ENCODE measurements at places on chromosomes 1 and 21. TPM values are rescaled to one million over a fixed set of nuclear protein-coding genes. Genes with fewer than 3 reads are reported as not detected.

The IVL gene
- polyA plus RNA-seq, result not detected

The SPATA46 gene
- not detected for polyA plus RNA-seq

The LIN9 gene
- 3.1 TPM for polyA plus RNA-seq

GRCh38 chr21:45997205-45997494 lies 15.6 kb downstream of the COL6A1 start:
- H3K27me3 ChIP-seq, result no peaks in the 10 kb centered on the region
- no peak overlapping the region for H3K27ac ChIP-seq
- no peaks in the 10 kb centered on the region for H3K36me3 ChIP-seq

- H3K4me3 ChIP-seq, result peak overlapping the region; percentile 41
- peak; percentile 70 for DNase-seq
- peak overlapping the region; percentile 49 for H3K27ac ChIP-seq
- no peaks in the 10 kb centered on the region for H3K36me3 ChIP-seq
- peaks cover 11% of the 10 kb centered on the region for H3K27me3 ChIP-seq
These were observed 7.7 kb downstream of the PADI1 start for GRCh38 chr1:17212487-17213121.

DNA sequence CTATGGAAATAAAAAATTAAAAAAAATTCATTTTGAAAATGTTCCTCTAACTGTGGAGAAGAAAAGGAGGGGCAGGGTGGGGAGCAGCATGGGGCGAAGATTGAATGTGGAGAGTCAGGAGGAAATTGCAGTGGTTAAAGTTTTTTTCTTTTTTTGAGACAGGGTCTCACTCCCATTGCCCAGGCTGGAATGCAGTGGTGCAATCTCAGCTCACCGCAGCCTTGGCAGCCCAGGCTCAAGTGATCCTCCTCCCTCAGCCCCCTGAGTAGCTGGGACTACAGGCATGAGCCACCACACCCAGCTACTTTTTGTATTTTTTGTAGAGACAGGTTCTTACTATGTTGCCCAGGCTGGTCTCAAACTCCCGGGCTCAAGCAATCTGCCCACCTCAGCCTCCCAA lies 67.6 kb downstream of the ADSS2 start:
- no peaks in the 10 kb centered on the region for H3K36me3 ChIP-seq
- no peak overlapping the region for H3K27ac ChIP-seq
- no peak for DNase-seq
- no peak overlapping the region for H3K4me3 ChIP-seq

DNA sequence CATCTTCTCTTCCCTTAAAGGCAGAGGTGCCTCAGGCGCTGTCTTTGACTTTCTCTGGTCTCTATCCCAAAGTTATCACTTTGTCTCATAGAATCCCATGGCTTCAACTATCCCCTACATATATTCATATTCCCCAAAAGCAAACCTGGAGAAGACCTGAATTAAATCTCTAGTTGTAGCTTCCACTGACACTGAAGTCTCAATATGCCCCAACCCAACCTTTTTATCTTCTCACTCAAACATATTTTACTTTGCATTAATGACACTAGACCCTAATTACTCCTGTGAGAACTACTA lies 354.5 kb upstream of the DUSP10 start:
- no peaks in the 10 kb centered on the region for H3K36me3 ChIP-seq
- H3K27me3 ChIP-seq, result peaks cover 2% of the 10 kb centered on the region
- H3K27ac ChIP-seq, result no peak overlapping the region
- H3K4me3 ChIP-seq, result no peak overlapping the region
- no peak for DNase-seq

The SPATA17 gene
- polyA plus RNA-seq, result not detected

GRCh38 chr1:119713039-119713748 lies 1.5 kb downstream of the PHGDH start:
- H3K4me1 ChIP-seq, result peaks cover 17% of the 10 kb centered on the region
- no peak overlapping the region for H3K27ac ChIP-seq
- peak overlapping the region; percentile 72 for H3K4me3 ChIP-seq

DNA sequence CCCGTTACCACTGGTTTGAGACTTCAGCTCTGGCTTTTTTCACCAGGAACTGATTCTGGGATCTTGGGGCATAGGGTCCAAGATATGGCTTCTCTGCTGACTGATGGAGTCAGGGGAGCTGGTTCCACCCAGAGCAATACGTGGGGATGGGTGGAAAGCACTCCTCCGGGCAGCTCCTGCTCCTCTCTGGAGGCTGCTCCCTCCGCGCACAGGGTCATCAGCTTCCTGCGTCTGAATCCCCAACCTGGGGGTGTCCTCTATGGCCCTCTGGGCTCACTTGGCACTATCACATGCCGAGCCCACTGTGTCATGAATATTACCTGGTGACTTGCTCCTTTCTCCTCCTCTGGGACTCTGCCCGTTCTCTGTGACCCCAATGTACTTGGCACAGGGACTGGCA lies 405.4 kb upstream of the VAMP3 start:
- no peaks in the 10 kb centered on the region for H3K4me1 ChIP-seq
- no peaks in the 10 kb centered on the region for H3K36me3 ChIP-seq
- DNase-seq, result no peak

The S100PBP gene
- polyA plus RNA-seq, result 9.9 TPM

DNA sequence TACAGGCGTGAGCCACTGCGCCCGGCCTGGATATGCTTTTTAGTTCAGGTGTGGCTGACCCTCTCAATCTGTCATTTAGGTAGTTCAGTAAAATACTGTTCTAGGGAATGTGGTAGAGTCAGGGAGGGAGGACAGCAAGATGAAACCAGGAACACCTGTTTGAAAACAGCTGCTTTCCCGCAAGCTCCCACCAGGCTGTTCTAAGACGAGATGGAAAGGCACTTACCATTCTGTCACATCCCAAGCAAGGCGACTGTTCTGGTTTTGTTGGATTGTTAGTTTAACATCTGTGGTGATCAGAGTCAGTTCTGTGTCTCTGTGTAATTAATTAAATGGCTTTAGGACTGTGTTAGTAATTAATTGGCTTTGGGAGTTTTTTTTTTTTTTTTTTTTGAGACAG lies 2.9 kb downstream of the CHAF1B start:
- peaks cover 19% of the 10 kb centered on the region for H3K4me1 ChIP-seq
- no peak overlapping the region for H3K4me3 ChIP-seq
- no peak for DNase-seq
- no peak overlapping the region for H3K27ac ChIP-seq
- H3K36me3 ChIP-seq, result no peaks in the 10 kb centered on the region
- peaks cover 1% of the 10 kb centered on the region for H3K27me3 ChIP-seq

DNA sequence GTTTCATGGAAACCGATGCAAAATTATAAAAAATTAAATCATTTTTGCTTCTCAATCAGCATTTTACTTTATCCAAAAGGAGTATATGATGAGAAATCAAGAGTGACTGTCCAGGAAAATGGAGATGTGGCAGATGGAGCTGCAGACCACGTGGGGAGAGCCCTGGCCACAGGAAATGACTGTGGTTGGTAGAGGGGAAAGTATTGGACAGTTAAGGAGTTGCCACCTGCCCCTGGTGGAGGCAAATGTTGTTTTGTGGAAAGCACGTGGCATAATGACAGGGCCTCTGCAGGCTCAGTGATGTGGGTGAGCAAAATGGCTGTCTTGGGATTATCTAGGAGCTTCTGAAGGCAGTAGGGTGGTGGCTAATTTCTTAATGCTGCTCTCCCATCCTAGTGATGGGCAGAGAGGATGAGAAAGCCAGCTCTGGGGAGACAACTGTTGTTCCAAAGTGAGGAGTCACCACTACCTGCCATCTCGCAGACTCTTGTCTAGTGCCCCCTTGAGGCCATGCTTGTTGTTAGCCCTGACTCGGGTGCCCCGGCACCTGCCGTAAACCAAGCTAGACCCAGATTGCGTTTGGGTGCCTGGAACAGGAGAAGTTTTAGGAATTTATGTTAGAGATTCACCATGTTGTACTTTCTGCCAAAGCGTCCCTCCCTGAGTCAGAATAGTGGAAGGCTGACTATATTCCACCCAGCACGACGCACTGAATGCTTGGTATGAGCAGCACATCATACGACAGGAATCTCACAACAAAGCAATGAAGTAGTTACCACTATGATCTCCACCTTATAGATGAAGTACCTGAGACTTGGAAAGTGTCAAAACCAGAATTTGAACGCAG lies 144.0 kb downstream of the ROR1 start:
- H3K36me3 ChIP-seq, result no peaks in the 10 kb centered on the region
- no peak overlapping the region for H3K4me3 ChIP-seq
- H3K27me3 ChIP-seq, result no peaks in the 10 kb centered on the region
- no peaks in the 10 kb centered on the region for H3K4me1 ChIP-seq
- H3K27ac ChIP-seq, result no peak overlapping the region

The PLA2G2C gene
- polyA plus RNA-seq, result not detected

The ZYG11A gene
- polyA plus RNA-seq, result not detected

The S100A7 gene
- polyA plus RNA-seq, result not detected

GRCh38 chr21:20527731-20528460 lies 470.3 kb upstream of the NCAM2 start:
- H3K4me3 ChIP-seq, result no peak overlapping the region
- H3K27me3 ChIP-seq, result peaks cover 4% of the 10 kb centered on the region
- no peaks in the 10 kb centered on the region for H3K36me3 ChIP-seq

DNA sequence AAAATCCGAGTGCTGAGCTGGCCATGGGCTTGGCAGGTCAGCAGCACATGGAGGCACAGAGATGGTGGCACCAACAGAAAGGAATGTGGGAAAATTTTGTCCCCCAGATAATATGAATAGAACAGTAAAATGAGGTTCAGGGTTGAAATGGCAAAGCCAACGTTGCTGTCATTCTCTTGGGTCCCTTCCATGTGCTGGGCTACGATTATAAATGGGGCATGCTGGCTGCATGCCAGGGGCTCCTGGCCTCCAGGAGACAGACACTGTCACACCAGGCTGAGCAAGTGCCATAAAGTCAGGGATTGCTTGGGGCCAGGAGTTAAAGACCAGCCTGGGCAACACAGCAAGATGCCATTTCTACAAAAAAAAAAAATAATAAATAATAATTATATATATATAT lies 77.1 kb downstream of the TOMM20 start:
- no peak overlapping the region for H3K4me3 ChIP-seq
- no peaks in the 10 kb centered on the region for H3K4me1 ChIP-seq
- no peak overlapping the region for H3K27ac ChIP-seq

DNA sequence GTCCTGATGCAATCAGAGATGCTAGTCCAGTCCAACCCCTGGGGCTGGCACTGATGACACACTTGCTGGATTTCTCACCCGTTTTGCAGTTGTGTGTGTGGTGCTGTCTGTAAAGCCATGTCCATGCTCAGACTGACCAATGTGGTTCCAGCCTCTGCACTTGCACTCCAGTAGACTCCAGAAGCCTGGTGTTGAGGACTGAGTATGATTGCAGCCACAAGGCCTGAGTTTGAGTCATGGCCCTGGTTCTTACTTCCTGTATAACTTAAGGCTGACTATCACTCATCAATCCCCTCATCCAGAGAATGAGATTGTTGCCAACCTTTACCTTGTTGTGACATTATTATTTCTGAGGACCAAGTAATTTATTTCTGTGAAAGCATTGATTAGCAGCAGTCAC lies 34.8 kb upstream of the IKBKE start:
- H3K27me3 ChIP-seq, result no peaks in the 10 kb centered on the region
- H3K4me3 ChIP-seq, result no peak overlapping the region
- no peaks in the 10 kb centered on the region for H3K4me1 ChIP-seq

The C1QA gene
- polyA plus RNA-seq, result not detected

DNA sequence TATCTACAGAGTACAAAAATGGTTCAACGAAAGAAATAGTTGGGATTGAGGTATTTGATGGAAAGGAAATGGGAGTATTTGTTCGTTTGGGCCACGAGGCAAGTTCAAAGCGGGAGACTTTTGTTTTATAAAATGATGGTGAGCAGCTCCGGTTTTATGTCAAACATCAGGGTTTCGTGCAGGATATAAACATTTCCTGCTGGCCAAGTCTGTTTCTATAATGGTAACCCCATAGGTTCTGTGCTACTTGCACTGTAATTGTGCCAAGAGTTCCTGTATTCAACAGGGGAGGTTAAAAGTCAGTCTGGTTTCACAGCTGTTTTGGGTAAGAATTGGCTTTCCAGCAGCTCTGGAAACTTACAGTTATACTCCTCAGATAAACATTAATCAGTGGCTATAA lies 290.3 kb upstream of the NRIP1 start:
- H3K4me3 ChIP-seq, result peak overlapping the region; percentile 36
- peaks cover 2% of the 10 kb centered on the region for H3K27me3 ChIP-seq
- H3K36me3 ChIP-seq, result no peaks in the 10 kb centered on the region
- peaks cover 5% of the 10 kb centered on the region for H3K4me1 ChIP-seq
- no peak for DNase-seq

The TMEM52 gene
- not detected for polyA plus RNA-seq

GRCh38 chr21:17640821-17641220 lies 28.1 kb upstream of the BTG3 start:
- no peak overlapping the region for H3K4me3 ChIP-seq
- peaks cover 2% of the 10 kb centered on the region for H3K27me3 ChIP-seq
- DNase-seq, result no peak
- H3K36me3 ChIP-seq, result no peaks in the 10 kb centered on the region

The FCRL2 gene
- not detected for polyA plus RNA-seq

The LCE6A gene
- polyA plus RNA-seq, result not detected

The AVPR1B gene
- polyA plus RNA-seq, result not detected

GRCh38 chr1:6385488-6386191 lies 7.9 kb downstream of the ACOT7 start:
- H3K27ac ChIP-seq, result no peak overlapping the region
- H3K4me3 ChIP-seq, result no peak overlapping the region
- peaks cover 2% of the 10 kb centered on the region for H3K4me1 ChIP-seq
- H3K27me3 ChIP-seq, result no peaks in the 10 kb centered on the region
- no peaks in the 10 kb centered on the region for H3K36me3 ChIP-seq

The APOBEC4 gene
- not detected for polyA plus RNA-seq

DNA sequence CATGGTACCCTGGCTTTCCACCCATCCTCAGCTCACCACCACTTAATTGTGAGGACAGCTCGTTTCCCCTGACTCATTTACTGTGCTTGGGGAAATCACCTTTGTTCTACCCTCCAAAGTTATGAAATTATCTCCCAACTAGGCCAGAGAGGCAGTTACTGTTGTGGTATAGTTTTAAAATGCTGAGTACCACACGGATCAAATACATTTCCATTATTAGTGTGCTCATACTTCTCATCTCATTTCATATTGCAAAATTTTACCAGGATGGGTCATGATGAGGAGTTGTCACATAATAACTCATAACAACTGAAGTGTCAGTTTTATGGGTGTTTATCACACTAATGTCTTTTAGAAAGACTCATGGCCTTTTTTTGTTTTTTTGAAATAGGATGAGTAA lies 9.2 kb upstream of the OR2B11 start:
- H3K4me1 ChIP-seq, result no peaks in the 10 kb centered on the region
- H3K4me3 ChIP-seq, result no peak overlapping the region
- no peak overlapping the region for H3K27ac ChIP-seq

GRCh38 chr1:162755306-162755705 lies 35.2 kb upstream of the HSD17B7 start:
- H3K4me3 ChIP-seq, result no peak overlapping the region
- H3K27ac ChIP-seq, result no peak overlapping the region
- no peaks in the 10 kb centered on the region for H3K4me1 ChIP-seq
- H3K36me3 ChIP-seq, result peaks cover 4% of the 10 kb centered on the region
- H3K27me3 ChIP-seq, result no peaks in the 10 kb centered on the region

- no peaks in the 10 kb centered on the region for H3K4me1 ChIP-seq
- H3K36me3 ChIP-seq, result no peaks in the 10 kb centered on the region
- H3K4me3 ChIP-seq, result no peak overlapping the region
These were observed 179.8 kb upstream of the KCNK2 start for GRCh38 chr1:214902636-214903320.
